LHCN-M2 (cell line): ENCODE measurements at places on chromosomes 13 and 19. TPM values are rescaled to one million over a fixed set of nuclear protein-coding genes. Genes with fewer than 3 reads are reported as not detected.

IZUMO2 gene
- total RNA-seq = not detected in 2 replicates

CGB2 gene
- total RNA-seq = 0.26 TPM in 1 of 2 replicates, not detected in the other

GRCh38 chr19:54029930-54030490 lies 33.7 kb downstream of the VSTM1 start:
- DNase-seq = peak; percentile 72

MISP gene
- total RNA-seq = 0.46 and 0.58 TPM in 2 replicates

TRPC4 gene
- 0.26 and 1.1 TPM in 2 replicates for total RNA-seq
